Activated CD4-positive, alpha-beta T cell treated with anti-CD3 and anti-CD28 coated beads, Interleukin-2, amount 50 U/mL, for 24 hours (primary cell): ENCODE measurements at places on chromosomes 4 and X.

DNA sequence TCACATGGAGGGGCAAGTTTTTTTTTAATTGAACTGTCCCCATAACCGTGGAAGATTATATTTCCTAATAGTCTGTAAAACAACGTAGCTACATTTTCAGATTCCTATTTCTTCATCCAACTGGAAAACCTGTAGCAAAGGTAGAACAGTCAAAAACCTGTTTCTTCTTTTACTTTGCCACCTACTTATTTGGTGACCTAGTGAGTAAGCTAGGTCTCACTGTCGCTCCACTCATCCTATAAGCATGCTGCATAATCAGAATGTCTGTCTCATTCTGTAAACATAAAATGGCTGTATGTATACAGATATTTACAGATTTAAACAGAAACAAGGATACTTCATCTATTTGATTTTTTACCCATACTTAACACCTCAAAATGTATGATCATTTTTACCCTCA is 20.4 kb downstream of the MAML3 start:
- DNase-seq = no peak

DNA sequence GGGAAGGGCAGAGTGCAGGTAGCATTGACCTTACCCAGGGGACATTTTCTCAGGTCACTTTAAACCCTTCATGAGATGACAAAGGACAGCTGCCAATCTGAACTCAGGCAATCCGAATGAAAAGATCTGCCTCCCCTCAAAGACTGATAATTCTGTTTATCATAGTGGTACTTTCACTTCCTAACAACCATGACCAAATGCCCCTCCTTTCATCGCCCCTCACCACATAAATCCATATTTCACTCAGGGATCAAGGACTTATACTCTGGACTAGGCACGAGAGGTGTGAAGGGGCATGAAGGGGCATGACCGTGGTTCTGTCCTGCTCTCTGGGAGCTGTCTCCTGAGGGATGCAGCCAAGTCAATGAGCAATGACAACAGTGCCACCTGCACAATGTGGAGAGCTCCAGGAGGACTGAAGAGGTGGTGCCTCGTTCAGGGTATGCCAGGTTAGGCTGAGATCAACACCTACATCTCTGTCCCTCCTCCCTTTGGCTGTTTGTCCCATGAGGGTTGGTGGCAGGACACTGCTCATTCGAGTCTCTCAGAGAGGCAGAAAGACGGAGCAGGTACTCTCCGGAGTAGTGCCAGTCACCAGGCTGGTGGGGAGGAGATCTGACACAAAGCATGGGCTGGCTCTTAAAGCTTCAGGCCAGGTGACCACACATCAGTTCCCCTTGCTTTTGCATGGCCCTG is 12.5 kb downstream of the HS3ST1 start:
- DNase-seq = no peak

DNA sequence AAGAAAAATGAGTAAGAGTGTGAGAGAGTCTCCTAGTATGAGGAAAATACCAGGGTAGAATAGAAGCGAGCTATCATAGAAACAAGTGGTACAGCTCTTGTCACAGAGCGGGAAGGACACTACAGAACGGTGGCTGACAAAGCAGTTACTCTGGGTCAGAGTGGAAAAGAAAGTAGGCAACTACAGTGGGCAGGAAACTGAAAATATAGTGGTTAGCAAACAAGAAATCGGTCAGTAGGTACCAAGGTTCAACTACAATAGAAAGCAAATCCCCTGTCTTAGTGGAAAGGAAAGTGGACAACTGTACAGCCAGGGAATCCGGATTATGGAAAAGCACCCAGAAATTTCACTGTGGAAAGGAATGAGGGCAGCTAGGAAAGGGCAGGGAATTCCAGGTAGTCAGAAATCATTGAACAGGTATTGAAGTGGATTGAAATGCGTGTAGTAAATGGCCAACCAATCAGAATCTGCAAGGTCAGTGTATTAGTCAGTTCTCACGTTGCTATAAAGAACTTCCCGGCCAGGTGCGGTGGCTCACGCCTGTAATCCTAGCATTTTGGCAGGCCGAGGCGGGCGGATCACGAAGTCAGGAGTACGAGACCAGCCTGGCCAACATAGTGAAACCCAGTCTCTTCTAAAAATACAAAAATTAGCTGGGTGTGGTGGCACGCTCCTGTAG is 219.6 kb upstream of the DIAPH2 start:
- DNase-seq = no peak

- no peak for DNase-seq
Measured at GRCh38 chrX:42460706-42461105, 317.3 kb downstream of the PPP1R2C start.

GRCh38 chrX:131802836-131803626 is 220.1 kb upstream of the STK26 start:
- no peak for DNase-seq

- DNase-seq = no peak
Measured at GRCh38 chr4:138446456-138446855, 204.3 kb upstream of the SLC7A11 start.

- DNase-seq = no peak
Measured at GRCh38 chr4:107130157-107130556, 94.0 kb upstream of the DKK2 start.

- no peak for DNase-seq
Measured at GRCh38 chr4:25654031-25654970, 1.4 kb upstream of the SLC34A2 start.

GRCh38 chr4:182325848-182326255 is 82.7 kb downstream of the TENM3 start:
- no peak for DNase-seq

DNA sequence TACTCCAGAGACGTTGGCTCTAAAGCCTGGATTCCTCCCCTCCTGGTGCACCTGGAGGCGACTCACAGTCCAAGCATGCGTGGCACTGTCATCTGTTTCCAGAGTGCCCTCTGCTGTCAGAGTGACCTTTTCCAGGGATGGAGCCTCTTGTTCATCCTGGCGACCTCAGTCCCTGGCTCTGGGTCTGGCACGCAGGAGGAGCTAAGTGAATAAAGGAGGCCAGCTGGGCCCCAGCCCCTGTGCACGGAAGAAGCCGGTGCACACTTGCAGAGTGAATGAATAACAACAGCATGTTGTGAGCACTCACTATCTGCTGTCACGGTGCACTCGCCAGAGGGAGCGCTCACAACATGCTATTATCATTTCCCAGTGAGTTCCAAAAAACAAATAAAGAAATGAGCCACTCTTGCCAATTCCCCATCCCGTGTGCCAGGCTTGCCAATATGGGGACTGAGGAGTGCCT is 27.8 kb upstream of the PSAPL1 start:
- DNase-seq = no peak

DNA sequence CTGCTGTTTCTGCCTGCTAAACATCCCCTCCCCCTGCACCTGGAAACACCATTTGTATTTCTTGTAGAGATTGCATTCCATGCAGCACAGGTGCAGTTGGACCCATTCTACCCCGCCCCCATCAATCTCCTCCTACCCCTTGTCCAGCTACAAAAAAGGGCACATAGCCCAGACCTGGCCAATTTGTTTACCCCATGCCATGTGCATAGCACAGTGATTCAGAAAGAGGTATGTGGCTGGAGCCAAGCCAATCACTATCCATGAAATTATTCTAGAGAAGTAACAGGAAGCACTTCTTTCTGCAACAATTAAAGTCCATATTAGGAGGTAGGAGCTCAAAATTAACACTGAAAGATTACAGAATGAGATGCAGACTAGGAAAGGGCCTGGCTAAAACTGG is 20.2 kb upstream of the TMEM184C start:
- no peak for DNase-seq

DNA sequence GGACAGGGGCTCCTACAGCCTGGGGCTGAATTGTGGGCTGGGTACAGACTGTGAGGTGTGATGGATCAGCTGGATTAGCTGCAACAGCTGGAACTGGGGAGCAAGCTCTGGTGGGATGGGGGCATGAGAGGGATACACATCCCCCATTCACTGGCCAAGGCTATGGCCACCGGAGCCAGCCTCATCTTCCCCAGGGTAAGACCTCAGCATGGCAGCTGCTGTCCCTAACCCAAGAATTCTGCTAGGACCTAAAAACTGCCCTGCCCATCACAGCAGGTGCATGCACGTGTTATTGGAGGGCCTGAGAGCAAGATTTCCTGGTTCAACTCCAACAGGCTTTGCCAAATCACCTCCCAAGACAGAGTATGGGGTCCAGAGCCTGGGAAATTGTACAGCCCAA is 258.6 kb upstream of the AGTR2 start:
- no peak for DNase-seq

DNA sequence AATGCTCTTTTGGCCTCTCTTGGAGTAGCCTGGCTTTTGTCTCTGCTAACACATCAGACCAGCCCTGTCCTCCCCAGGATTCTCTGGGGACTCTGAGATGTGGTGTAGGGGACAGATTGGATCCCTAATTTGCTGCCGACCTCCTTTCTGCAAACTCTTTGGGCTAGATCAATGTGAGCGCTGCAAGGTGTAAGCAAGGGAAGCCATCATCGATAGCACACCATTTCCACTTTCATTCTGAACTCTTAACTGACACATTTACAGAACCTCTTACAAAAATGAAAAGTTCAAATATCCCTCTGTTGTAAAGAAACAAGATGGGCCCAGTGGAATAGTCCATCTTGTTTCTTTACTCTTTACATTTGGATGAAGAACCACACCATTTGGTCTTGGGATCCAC is 46.6 kb downstream of the PGRMC2 start:
- DNase-seq = no peak

- no peak for DNase-seq
Measured at GRCh38 chr4:87152310-87153041, 67.9 kb downstream of the KLHL8 start.

GRCh38 chr4:176927664-176928063 is 134.9 kb upstream of the VEGFC start:
- no peak for DNase-seq

- no peak for DNase-seq
Measured at GRCh38 chrX:16739574-16739973, 20.2 kb downstream of the SYAP1 start.

DNA sequence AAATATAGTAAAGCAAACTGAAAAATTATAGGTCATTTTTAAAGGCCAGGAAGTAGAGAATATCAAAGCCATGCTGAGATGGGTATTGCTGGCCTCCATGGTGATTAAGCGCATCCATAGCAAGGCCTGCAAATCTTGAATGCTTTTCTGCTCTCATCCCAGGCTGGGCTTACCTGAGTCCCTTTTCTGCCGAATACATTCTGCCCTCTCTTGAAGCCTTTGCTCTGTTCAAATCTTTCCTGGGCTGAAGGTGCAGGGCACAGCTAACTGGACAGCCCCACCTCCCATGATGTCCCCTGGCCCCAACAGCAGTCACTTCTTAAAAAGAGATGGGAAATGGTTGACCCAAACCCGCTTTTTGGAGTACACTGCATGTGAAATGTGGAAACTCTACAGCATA is 10.1 kb upstream of the EIF1AX start:
- no peak for DNase-seq
